IPS DF 6.9 (cell line): ENCODE measurements at places on chromosomes 6 and 20.

DNA sequence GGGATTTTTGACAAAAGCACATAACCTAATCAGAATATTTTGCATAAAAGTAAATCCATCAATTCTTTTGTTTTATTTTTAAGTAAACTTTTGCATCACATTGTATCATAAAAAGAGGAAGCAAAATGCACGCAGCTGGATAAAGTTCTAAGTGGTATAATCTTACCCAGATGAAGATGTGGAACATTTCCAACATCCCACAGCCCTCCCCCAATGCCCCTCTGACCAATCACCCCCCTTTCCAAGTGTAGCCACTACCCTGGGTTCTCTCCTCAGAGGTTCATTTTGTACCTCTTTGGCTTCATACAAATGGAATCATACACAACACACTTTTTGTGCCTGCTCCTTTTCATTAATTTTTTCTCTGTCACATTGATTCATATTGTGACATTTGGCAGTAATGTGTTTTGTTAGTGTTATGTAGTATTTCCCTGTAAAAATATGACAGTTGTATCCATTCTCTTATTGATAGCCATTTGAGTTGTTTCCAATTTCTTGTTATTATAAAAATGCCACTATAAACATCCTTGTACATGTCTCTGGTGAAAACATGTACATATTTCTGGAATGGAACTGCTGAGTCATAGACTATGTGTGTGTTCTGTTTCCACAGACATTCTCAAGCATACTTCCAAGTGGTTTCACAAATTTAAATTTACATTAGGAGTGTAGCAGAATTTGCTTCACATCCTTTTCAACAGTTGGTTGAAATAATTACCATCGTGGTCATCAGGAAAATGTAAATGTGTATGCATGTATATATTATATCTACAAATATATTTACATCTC, 92.9 kb upstream of the SYNDIG1 start:
- no peak for DNase-seq

- no peak for DNase-seq
These were observed 222.6 kb downstream of the MYLK4 start for GRCh38 chr6:2528156-2528555.

DNA sequence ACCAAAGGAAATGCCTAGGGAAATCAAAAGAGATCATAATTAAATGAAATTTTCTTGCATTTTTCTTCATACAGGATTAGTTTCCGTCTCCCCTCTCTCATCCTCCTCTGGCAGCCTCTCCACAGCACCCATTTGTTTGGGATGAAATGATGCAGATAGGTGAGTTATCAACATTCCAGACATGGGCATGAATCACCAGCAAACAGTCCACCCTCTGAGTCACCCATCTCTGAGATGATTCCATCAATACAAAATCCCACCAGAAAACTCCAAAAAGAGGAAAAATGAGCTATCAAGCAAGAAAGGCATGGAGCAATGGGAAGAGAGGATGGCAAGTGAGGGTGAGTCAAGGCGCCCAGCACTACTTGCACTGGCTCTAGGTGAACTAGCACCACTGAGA, 11.4 kb downstream of the MC3R start:
- DNase-seq = no peak

- no peak for DNase-seq
These were observed 7.0 kb downstream of the CD2AP start for GRCh38 chr6:47484616-47485015.

DNA sequence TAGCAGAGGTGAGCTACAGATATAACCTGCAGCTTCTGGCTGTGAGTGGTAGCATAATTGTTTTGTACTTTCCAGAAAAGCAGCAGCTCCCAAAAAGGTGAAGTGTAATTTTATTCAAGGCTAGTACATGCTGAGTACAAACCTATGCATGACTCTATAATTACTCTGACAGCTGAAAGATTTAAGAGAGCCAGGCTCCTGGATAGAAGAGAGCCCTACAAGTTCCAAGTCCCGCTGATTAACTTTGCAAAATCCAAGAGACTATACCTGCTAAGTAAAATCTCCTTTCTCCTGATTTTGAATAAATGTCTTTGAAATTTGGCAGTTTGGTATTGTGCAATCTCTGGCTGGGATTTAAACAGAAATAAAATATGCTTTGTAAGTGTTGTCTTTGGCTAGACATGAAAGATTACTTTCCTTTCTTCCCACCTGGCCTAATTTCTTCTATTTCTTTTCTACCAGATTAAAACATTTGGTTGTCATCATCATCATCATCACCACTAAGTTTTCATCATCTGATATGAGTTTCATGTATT, 79.5 kb downstream of the CTNNBL1 start:
- no peak for DNase-seq

DNA sequence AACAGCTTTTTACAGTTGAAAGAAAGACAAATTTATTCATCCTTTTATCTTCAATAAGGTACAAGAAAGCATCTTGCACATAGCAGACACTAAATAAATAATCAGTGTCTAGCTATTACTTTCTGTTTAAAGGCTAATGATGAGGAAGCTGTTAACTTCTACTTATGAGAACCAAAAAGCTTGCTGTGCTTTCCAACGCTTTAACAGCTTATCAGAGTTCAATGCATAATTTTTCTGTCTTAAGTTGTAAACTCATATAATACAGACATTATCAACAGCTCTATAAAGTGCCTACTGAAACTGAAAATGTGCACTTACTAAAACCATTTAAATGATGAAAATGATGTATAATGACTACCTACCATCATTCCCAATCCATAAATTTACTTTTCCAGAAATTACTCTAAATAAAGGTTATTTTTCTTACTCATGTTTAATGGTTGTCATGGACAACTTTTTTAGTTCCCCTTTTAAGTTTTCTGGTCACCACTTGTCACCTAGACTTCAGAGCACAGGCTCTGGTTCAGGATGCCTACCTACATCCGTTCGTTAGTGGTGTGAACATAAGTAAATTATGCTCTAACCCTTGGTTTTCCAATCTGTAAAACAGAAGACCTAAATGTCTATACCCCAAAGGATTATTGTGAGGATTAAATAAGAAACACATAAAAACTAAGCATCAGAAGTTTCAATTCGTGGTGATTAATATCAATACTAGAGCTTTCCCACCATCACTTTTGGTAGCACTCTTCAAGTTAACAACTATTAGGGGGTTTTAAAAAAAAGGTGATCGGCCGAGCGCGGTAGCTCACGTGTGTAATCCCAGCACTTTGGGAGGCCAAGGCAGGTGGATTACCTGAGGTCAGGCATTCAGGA, 8.0 kb downstream of the PNISR start:
- no peak for DNase-seq

- DNase-seq = no peak
These were observed 9.1 kb downstream of the CASS4 start for GRCh38 chr20:56420940-56421688.
